ENCODE measurements at places on chromosomes 13 and 19.

DNA sequence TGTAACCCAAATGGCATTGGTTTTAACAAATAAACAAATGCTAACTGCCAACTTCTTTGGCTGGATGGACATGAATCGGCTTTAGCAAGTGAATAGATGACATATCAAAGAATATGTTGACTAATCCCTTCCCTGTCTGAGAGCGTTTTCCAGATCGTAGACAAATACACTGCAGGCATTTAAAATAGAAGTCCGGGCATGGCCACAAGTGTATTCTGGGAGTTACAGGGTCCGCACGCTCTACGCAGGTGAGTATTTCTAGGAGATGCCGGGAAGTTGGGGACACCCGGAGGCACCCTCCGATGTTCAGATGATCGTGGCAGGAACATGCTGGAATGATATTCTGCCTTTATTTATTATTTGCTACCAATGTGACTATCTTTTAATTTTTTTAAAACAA is 53.2 kb upstream of the ZNF536 start:
- no peak for DNase-seq

DNA sequence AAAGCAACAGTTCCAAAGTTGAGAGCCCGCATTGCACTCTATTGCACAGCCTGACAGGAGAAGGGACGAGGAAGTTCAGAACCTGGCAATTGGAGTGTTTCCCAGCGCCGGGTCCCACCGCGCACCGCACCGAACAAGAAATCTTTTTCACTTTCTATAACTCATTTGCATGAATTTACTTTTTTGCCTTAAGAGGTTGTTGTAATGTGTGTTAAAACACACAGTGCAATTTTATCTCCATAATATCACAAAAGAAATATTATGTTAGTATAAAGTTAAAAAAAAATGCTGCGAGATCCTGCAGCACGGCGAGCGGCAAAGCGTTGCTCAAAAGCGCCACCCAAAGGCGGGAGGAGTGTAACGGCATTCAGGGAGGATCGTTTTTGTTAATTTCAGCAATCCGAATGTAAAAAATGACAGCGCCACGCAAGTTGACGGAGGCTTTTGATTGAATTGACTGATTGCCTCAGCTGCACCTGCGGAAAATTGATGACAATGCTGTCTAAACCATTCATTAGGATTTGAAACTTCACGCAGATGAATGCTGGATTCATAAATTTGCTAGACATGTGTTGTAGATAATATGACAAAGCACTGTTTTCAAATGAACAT is 303.6 kb upstream of the ZNF507 start:
- DNase-seq: no peak

DNA sequence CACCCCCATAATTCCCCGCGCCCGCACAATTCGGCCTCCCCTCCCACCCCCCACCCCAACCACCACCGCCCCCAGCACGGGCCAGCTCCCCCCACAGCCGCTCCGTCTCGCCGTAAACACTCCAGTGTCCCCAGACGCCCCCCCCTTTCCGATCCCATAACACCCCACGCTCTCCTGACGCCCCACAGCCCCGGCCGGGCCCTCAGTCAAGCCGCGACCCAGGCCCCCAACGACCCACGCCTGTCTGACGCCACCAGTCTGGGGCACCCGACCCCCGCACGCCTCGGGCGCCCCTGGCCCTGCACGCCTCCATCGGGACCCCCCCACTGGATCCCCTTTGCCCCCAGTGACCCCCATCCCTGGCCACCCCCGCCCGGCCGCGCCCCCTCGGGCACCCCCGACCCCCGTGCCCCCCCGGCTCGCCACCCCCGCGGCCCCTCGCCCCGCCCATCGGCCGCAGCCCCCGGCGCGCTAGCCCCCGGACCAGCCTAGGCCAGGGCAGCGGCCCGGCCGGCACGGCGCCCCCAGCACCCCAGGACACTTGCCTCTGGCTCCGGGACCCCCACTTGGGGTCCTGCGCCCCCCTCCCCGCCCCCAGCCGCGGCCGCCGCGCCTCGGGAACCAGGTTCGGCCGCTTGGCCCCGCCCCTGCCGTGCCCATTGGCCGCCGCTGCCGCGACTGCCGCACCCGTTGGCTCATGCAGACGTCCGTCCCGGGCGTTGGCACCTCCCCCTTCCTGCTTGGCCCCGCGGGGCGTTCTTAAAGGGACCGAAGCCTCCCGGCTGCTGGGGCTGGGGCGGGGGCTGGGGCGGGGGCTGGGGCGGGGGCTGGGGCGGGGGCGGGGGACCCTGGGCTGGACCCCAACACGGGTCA is at the start of gene FKBP8:
TSS of gene FKBP8 (minus strand) at position 633 of the 873 bp plus-strand sequence. CDS start 1,603 bp downstream, outside the sequence.
- peak; percentile 43 for DNase-seq

GRCh38 chr19:44598355-44598754 is 15.0 kb upstream of the IGSF23 start:
- no peak for DNase-seq

DNA sequence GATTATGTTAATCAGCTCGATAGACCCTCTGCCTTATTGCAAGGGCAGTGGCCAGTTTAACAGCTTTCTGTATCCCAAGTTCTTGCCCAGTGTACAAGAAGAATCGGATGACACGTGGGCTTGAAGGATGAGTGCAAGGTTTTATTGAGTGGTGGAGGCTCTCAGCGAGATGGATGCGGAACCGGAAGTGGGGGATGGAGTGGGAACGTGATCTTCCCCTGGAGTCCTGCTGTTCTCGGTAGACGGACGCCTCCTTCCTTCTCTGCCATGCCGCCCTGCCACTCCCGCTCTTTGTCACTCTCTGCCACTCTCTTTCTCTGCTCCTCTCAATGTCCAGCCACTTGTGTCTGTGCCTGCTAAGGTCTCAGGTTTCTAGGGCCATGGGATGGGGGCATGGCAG is 21.0 kb downstream of the RFXAP start:
- no peak for DNase-seq

DNA sequence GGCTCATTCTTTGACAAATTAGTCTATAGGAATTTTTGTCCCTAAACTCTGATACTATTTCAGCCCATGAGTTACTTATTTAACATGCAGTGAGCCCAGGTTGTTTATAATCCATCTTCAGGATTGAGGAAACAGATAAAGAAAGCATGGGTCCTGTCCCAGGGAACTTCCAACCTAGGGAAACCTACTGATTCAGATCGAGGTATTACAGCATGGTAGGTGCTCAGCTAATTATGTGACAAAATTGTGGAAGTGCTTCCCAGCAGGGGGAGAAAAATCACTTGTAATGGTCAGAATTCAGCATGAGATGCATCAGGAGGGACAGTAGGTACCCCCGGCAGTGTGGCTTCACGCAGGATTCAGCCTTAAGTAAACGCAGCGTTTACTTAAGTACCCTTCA is 171.3 kb downstream of the NUFIP1 start:
- DNase-seq: no peak

GRCh38 chr13:21031594-21032275 is 29.7 kb downstream of the LATS2 start:
- no peak for DNase-seq

DNA sequence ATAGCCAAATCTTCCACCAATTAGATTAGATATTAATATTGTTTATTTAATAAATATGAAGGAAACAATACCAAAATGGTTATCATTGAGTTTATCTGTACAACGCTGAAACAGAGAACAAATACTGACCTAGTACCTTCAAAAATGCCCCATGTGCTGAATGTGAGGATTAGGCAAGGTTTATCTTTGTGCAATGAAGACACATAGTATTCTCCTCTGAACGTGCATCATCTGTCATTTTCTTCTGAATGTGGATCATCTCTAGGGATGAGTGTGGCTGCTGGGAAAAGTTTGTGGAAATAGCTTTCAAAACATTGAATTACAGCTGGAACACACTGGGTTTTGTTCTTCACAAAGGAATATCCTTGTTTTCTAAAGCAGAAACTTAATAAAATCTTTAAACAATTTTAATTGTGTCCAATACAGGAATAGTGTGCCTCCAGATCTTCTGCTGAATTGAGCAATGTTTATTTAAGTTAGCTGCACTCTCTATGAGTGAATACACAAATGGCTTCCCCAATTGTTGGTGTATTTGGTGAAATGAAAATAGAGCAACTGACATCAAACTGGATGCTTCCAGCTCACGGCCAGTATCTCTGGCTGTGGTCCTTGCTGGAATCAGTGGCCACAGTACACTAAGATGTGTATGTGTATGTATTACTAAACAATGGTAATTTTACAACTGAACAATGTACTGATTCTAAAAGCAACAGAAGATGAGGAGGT is 6.7 kb downstream of the COL4A1 start:
- no peak for DNase-seq

DNA sequence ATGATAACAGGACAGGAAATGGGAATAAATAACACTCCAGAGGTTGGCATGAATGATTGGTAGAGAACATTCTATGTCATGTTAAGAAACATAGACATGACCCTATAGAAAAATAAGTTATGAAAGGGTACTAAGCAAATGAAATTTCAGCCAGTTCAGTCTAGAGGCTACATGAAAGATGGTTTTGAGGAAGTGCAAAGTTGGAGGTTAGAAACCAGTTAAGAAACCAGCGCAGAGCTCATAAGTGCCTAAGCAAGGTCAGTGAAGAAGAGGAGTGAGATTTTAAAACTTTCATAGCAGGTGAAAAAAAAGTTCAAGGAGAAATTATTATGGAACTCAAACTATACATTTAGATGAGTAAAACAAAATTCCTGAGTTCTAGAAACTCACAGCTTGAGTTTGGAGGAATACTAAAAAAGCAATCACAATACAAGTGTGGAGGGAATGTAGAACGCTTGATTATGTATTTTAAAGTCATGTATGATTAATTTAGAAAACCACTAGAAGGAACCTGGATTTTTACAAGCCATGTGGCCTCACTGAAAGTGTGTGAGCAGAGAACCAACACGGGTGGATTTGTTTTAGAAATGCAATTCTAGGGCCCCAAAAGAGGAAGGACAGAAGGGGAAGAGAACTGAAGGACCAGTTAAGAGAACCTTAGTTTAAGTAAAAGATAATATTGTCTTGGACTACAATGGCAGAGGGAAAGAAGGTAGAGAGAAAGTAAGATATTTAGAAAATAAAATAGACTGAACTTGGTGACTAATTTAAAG is 162.4 kb downstream of the PCDH20 start:
- no peak for DNase-seq

GRCh38 chr19:39144290-39145071 is 18.9 kb downstream of the PAK4 start:
- no peak for DNase-seq

DNA sequence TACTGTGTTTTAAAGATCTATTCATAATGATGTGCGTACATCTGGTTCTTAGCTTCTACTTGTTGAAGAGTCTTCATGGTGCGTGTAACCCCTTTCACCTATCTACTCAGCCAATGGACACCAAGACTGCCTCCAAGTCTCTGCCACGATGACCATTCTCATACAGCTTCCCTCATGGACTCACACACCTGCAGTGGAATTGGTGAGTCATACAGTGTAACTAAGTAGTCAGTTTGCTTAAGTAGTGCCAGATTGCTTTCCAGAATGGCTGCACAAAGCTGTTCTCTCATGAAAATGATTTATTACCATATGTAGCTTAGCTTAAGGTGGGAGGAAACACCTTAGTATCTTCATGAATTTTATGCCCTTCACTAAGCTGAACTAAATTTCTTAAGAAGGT is 112.3 kb downstream of the AKAP11 start:
- DNase-seq: no peak

GRCh38 chr13:51895906-51896888 is 34.4 kb downstream of the CCDC70 start:
- DNase-seq: no peak

GRCh38 chr13:100478107-100478809 is 110.3 kb downstream of the GGACT start:
- DNase-seq: no peak

- no peak for DNase-seq
Observed at GRCh38 chr13:80166352-80166751, 174.6 kb downstream of the SPRY2 start.

GRCh38 chr13:103945836-103946235 is 879.6 kb upstream of the SLC10A2 start:
- no peak for DNase-seq

DNA sequence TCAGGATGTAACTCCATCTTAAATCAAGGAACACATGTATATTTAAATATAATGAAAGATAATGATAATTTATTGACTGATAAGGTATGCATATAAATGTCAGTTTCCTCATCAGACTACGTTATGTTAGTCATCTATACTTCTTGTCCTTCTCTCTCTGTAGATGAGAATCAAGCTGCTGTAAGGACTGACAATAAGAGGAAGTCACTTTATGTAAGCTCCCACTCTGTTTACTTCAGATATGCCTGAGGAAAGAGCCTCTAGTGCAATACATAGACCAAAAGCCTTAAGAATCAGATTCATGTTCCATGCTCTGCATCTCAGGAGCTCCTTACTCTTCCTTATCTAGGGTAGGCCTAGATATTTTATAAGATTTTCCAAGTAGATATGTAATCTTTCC is 9.6 kb upstream of the SLITRK6 start:
- no peak for DNase-seq

DNA sequence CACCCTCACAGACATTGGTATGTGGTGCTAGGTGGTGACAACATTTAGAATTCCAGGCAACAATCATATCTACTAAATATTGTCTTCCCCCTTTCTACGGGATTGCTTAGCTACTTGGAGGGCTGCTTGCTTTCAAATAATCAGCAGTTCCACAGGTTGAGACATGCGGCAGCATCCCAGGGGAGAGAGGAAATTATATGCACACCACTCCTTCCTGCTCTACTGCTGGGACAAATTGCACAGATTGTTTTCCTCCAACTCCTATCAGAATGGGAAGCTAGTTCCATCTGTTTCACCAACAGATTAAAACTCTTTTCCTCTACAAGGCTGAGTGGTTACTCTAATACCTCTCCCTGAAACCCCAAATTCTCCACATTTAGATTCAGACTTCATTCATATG is 275.4 kb downstream of the DNAJC15 start:
- peak; percentile 56 for DNase-seq

All from NCI-H2081 treated with DMSO at 0.1 percent for 48 hours (cell line).